C1 segment of cervical spinal cord (tissue), 14 donors: ENCODE measurements at places on chromosomes 7 and 10.

- no peak for DNase-seq
These were observed 70.0 kb upstream of the ZNF479 start for GRCh38 chr7:57202274-57202673.

DNA sequence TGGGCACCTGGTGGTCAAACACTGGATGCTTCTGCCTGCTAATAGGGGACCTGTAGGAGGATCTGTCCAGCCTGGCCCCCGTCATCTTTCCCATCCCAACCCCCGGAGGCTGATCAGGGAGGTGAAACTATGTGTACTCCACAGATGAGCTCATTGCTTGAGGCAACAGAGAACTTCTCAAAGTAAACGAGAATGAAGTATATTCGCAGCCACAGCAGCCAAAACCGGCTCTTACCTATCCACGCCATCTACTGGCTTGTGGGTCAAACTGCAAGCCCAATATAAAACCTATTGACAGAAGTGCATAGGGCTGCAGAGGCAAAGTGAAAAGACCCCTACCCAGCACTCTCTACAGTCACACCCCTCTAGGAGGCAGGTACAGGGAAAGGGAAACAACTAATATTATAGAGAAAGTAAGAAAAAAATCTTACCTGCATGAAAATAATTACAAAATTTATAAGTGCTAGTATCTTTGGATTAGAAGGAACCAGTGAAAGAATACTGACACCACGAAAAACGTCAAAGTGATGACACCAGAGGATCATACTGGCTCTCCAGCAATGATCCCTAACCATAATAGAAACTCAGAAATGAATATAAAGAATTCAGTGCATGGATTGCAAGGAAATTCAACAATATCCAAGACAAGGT, 973.5 kb downstream of the ANKRD7 start:
- no peak for DNase-seq

DNA sequence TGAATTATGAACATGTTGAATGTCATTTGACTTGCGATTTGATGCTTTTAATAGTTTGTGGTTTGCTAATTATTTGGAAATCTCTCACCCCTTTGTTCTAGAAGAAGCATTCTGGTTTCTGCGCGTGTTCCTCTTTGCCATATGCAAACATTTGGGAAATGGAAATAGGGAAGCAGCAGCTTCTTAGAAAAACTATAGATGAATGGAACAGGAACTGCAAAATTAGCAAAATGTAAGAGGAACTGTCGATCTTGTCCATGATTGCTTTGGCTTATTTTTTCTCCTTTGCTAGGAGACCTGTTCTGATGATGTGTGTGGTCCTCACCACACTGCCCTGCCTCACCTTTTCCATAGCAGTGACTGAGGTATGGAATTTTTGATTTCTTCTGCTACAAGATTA, 19.0 kb downstream of the TMEM236 start:
- DNase-seq = no peak

- DNase-seq = no peak
These were observed 53.9 kb upstream of the PLPP4 start for GRCh38 chr10:120403109-120403508.

GRCh38 chr7:128854396-128854795, 8.3 kb upstream of the ATP6V1F start:
- no peak for DNase-seq

DNA sequence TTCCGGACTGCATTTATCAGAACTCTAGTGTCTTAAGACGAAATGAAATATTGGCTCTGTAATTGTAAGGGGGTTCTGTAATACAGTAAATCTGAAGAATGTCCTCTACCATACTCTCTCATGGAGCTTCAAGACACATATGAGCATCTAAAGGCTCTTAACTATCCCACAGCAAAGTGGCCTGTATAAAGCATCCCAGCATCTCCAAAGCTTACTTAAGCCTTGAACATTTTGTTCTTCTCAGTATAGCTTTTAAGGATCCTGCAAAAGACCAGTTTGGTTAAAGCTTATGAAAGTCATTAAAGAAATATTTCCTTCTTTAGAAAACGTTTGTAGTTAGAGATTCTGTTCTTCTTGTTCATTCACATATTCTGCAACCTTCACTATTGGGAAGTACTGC, 75.1 kb downstream of the HGF start:
- no peak for DNase-seq

- peak; percentile 54 for DNase-seq
These were observed 128.5 kb downstream of the MAD1L1 start for GRCh38 chr7:2104107-2104710.

- no peak for DNase-seq
These were observed 184.5 kb upstream of the SHH start for GRCh38 chr7:155996718-155997280.

GRCh38 chr10:118216571-118217170, 125.5 kb downstream of the FAM204A start:
- no peak for DNase-seq

DNA sequence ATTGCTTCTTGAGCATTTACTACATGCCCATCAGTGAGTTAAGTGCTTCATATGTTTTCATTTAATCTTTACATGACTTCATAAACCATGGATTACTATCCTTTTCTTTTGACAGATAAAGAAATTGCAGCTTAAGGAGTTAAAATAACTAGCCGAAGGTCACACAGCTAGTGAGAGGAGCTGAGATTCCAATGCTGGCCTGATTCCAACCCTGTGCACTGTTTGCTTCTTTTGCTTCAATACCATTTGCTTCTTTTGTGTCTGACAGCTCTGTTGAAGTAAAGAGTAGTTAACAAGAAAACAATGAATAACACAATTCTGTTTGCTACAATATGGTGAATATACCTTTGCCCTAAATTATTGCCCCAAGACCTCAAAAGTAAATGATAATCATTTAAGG, 132.4 kb downstream of the GRM3 start:
- DNase-seq = no peak

DNA sequence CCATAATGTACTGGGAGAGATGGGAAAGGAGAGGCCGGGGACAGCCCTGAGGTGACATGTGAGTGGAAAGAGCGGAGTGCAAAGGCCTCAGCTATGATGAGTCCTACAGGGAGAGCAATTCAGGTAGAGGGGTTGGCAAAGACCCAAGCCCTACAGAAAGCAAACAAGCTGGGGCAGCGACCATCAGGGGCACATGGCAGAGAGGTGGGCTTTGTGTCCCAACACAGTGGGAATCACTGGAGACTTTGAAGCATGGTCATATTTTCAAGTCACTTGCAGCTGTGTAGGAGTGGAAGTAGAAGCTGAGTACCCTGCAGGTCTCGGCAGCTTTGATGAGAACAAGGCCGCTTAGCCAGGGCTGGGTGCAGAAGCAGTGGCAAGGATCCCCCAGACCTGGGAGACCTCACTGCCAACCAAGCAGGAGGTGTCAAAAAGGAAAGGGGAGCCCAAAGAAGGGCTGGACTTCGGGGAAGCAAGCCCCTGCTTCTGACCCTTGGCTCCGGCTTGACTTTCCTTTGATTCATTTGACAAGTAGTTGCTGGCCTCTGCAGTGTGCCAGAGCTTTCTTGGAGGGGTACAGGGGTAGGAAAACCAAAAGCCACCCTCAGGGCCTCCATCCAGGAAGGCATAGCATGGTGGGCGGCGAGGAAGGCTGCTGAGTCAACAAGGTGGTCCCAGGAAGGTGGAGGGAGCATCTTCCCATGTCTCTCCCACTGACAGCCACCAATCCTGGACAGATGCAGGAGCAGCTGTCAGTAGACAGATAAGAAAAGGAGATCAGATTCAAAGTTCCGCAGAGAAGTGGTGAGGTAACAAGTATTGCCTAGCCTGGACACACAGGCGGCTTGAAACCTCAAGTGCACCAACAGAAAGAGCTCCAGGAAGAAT, 1.9 kb upstream of the PGAM2 start:
- no peak for DNase-seq

- DNase-seq = peak; percentile 13
These were observed 324.8 kb downstream of the SFMBT2 start for GRCh38 chr10:7085913-7086589.

DNA sequence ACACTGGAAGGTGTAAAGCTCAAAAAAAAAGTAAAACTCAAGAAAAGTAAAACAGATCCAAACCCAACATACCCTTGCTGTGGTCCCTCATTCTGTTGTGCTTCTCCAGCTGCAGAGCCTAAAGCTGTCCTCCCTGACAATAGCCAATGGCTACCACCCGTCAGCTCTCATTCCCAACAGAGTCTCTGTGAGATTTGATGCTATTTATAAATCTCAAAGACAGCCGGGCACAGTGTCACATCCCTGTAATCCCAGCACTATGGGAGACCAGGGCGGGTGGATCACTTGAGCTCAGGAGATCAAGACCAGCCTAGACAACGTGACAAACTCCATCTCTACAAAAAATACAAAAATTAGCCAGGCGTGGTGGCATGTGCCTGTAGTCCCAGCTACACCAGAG, 116.0 kb downstream of the KMT2E start:
- no peak for DNase-seq

DNA sequence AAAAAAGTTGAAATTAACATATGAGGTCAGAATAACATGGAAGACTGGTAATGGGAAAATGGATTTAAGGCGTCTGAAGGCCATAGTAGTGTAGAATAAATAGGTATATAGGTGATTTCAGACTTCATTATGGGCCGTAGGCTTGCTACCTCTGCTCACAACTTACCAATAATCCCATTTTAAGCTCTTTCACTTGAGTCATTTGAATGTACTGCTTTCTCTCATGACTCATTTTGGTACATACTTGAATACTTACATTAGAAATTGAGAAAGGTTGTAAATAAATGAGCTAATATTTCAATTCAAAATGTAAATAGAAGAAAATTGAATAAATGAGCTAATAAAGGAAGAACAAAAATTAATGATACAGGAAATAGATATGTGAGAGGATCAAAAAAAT, 42.2 kb upstream of the NEUROD6 start:
- no peak for DNase-seq

- no peak for DNase-seq
These were observed 176.7 kb downstream of the SFMBT2 start for GRCh38 chr10:7234109-7234508.

DNA sequence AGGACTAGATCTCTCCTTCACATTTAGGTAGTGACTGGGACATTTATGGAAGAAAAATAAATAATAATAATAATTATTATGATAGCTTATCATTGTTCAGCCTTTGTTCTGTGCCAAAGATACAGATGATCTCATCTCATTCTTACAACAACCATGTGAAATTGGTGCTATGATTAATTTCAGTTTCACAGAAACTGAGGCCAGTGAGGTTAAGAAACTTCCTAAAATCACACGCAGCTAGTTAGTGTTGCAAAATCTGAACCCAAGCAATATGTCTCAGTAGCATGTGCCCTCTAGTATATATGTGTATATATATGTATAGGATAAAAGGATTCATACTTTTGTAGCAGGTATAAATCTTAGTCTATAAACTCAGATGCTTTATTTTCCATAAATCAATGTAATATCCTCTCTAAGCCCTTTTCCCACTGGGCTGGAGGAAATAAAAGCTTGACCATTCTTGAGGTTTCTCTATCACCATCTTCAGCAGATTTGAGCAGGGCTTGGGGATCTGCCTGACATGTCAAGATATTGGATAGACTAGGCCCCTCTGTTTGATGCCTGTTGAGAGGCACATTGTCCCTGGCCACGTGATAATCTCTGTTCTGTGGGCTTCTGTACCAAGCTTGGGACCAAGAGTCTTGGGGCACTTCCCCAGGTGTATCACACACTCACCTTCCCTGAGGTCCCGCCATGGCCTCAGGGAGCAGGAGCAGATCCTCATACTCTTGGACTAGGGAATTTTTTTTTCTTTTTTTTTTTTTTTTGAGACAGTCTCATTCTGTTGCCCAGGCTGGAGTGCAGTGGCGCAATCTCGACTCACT, 172.6 kb upstream of the NRP1 start:
- DNase-seq = no peak

DNA sequence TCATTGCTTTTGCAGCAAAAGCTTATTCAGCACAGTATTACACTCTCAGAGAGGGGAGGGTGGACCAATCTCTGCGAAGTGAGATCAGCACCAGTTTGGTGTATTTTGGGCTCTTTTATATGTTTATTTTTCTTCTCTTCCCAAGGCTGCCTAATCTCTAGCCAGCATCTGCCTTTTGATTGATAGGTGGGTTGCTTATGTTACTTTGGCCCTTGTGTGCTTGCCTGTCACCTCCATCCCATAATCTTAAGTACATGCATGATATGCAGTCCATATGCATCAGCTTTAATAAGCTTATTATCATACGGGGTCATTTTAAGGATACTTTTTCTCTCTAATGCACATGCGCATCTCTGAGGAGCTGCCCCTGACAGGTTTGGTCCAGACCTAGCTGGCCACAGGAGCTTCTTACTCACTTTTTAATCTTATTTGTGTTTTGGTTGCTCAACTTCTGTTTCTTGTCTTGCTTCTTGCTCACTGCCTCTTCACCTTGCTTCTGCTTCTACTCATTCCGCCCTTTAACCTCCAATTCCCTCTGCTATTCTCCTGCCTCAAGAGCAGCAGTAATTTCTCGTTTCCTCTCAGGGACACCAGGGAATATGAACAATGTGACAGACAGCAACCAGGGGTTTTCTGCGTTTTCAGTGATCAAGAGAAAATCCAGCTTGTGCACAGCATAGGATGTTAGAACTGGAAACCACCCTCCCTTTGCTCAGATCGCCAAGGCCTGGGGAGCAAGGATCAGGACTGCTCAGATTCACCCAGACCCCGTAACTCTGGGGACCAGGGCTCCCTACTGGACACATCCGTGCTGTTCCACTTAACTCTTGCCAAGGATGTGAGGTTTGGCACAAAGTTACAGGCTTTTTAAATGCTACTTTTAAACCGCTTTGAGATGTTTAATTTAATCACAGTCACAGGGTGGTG, 10.0 kb downstream of the RGR start:
- no peak for DNase-seq

- DNase-seq = no peak
These were observed 256.2 kb upstream of the SEMA3A start for GRCh38 chr7:84450772-84451171.

DNA sequence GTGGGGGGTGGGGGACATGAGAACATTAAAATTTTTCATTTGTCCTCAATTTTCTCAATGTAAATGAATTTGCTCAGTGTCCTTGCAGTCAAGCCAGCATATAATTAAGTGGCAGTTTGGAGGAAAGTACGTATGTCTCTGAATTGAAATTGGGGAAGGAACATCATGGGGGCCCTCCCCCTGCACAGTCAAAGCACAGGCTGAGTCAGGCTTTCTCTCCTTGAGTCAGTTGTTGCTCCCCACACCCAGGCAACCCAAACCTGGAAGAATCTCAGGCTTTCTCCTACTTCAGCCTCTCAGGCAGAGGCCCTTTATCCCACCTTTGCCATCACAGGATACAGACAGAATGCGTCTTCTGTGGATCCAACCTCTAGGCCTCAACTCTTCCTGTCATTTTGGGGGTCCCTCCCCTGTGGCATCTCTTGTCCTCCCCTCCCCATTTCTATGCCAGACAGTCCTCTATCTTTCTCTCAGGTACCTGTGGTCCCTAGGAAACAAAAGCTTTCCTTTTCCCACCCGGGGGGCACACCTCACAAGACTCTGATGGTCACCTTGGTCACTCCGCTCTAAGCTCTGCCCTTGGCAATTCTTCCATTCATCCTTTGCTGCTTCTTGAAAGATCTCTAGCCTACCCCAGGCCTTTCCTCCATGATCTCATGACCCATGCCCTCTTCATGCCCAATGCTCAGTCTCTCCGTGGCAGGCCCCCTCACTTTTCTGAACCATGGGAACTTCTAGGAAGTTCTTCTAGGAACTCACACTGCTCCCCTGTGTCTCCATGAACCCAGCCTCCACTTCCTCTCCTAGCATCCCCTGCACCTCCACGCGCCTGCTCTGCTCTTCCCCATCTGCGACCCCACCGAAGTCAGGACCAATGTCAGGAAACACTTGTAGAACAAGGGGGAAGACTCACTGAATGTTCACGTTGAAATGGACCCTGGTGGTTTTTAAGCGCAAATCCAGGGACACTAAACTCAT, 40.4 kb downstream of the CREB3L2 start:
- no peak for DNase-seq
